ENCODE measurements at places on chromosomes 11 and 22.

GRCh38 chr22:19678949-19679521 is 35.3 kb upstream of the SEPTIN5 start:
- no peak for DNase-seq

GRCh38 chr11:73194593-73194992 is 23.5 kb upstream of the P2RY2 start:
- DNase-seq: no peak

DNA sequence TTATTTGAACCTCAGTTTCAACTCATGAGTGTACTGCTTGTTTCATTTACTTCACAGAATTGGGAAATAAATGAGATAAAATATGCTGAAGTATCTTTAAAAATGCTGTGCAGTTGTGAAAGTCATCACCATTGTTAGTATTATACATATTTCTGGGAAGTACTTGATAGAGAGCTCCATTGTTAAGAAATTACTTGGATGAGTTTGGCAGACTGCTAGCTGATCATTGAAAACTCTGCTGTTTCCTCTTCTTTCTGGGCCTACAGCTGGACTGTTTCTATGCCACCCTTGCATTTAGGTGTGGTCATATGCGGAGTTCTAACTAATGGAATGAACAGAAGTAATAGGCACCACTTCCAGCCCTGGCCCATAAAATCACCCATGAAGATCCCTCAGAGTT is 10.0 kb downstream of the SIK2 start:
- no peak for DNase-seq

DNA sequence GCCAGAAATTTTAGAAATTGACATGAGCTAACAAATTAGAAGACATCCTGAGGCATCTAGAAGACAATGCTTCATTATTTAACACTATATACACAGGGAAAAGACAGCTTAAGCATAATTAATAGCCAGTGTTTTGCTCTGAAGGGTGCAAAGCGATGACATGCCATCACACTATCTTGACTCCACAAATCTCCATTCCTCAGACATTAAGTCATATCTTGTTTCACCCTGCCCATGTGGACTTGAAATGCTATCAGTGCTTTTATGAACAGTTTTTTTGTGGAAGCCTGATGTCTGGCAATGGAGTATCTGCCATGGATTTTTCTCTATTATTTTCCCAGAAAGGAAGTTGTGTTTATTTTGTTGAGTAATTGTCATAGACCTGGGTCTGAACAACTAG is 2.3 kb downstream of the CARD18 start:
- no peak for DNase-seq

- no peak for DNase-seq
Measured at GRCh38 chr11:44652901-44653644, 73.7 kb upstream of the TSPAN18 start.

GRCh38 chr11:67606492-67607295 is at the start of gene NDUFV1:
NDUFV1 (plus strand) TSS chr11:67606936; CDS start chr11:67607005, 69 bp downstream.
- peak; percentile 82 for DNase-seq

DNA sequence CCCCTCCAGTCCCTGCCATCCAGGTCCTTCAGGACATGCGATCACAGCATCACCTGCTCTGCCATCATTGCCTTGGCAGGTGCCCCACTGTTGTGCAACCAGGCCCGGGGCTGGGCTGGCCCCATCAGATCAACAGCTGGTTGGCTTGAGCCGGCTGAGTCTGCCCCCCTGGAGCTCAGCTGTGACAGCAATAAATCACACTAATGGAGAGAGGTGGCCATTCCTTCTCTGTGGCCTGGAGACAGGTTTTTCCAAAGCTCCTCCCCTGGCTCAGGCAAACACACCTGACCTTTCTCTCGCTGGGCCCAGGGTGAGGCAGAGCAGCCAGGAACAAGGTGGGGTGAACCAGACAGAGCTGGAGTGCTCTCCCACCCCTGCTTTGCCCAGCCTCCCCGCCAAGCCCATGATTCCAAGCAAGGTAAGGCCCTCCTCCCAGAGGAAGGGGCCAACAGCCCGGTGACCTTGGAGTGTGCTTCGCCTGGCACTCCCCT is 8.9 kb upstream of the FXYD2 start:
- DNase-seq: no peak

DNA sequence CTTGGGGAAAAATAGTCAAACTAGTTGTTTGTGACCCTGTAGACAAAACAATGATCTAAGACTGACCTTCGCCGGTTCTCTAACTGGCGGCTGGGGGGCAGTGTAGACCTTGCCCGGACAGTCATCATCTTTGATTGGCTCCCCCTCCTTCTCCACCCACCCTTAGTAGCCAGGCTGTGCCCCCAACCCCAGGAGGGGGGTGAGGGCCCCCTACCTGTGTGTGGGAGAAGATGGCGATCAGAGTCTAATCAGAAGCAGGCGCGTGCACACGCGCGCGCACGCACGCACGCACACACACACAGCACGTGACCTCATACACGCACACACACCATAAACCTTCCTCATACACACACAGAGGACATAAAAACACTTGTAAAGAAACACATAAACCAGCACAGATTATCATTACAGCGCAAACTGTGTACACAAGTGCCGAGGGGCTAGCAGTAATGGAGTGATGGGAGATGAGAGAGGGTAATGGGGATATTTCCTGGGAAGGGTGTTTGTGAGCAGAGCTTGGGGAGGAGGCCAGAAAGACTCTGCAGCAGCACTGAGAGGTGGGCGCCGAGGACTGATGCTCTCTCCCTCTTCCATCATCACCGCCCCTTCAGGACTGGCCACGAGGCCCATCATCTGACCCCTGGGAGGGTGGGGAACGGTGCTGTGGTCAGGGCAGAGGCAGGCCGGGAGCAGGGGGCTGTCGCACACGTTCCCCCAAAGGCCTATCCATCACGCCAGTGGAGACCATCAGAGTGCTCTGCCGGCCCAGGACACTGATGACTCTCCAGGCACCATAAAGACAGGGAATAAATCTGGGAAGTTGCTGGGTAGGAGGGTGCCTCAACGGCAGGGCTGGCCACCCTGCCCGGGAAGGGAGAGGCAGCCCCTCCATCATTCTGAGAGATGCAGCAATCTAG is 12.2 kb downstream of the NECTIN1 start:
- no peak for DNase-seq

DNA sequence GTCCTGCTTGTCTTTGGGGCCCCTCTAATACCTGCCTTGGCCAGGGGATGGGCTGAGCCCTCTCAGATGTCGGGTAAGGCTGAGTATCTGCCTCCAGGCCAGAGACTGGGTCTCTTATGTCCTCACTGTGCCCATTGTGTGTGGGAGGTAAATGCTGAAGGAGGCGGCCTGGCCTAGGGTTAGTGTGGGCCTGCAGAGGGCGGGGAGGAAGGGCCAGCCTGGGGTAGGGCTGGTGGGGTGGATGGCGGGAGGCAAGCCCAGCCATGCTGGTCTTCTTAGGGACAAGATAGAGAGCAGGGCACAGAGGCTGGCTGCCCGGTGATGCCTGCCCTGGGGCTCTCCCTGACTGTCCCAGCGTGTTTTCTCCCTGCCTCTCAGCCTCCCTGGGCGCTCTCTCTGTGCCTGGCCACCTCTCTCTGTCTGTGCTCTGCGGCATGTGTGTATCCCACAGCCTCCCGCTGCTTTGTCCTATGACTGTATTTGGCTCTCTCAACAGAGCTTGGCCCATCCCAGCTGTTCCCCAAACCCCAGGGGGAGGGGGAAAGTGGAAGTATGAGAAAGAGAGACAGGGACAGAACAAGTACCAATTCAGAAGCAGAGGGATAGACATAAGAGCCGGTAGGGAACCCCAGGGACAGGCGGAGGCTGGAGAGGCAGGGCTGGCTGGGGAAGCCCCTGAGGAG is 57.0 kb downstream of the PDE2A start:
- peak; percentile 73 for DNase-seq

DNA sequence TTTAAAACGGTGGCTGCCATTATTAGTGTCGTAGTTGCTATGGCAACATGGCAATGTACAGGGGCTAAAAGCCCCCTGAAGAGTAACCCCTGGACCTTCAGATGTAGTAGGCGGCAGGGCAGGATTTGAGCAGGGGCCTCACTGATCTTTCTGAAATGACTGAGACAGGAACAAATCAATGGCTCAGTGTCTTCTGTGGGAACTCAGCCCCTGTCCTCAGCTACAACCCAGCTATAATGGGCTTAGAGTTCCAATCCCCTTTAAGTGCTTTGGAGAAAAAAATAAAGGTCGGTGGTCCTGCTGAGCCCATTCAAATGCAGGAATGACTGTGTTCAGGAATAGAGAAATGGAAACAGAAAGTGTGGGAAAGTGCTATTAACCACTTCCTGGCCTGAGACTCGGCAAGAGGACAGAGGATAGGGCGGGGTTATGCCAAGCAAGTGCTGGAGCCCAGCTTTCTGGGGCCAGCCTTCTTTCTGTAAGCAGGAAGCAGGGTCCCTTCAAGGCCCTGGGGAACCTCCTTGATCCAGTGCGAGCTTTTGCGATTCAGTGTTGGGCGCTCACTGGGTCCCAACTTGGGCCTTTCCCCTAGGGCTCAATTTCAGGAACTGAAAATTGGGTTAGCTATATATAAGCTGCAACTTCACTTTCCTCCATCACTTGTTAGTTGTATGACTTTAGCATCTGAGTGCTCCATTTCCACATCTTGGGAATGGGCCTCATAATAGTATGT is 6.1 kb upstream of the CD82 start:
- DNase-seq: no peak

- no peak for DNase-seq
Measured at GRCh38 chr22:30704978-30705377, 10.3 kb downstream of the OSBP2 start.

- DNase-seq: no peak
Measured at GRCh38 chr11:64265176-64266160, 14.1 kb downstream of the PLCB3 start.

GRCh38 chr11:35087648-35088047 is 51.3 kb upstream of the CD44 start:
- no peak for DNase-seq

DNA sequence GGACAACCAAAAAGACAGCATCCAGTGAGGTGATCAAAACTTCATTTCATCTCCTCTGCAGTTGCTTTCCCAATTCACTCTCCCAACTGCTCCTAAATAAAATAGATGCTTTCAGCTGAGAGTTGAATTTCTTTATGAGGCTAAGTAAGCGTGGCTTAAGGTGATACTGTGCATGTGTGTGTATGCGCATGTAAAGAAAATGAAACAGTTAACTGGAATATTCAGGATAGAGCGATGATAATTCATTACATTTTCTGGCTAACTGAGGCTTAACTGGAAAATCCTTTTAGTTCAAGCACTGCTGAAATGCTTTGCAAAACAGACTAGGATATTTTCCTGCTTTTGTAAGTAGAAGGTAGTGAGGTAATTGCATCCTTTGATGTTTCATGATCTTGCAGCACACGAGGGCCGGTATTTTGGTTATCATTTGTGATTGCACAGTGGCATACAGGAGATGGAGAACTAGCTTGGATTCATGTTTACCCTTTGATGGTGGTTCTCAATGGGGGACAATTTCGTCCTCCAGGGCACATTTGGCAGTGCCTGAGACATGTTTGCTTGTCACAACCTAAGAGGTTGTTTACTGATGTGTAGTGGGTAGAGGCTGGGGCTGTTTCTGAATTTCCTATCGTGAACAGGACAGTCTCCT is 71.2 kb downstream of the ZBTB16 start:
- DNase-seq: no peak

DNA sequence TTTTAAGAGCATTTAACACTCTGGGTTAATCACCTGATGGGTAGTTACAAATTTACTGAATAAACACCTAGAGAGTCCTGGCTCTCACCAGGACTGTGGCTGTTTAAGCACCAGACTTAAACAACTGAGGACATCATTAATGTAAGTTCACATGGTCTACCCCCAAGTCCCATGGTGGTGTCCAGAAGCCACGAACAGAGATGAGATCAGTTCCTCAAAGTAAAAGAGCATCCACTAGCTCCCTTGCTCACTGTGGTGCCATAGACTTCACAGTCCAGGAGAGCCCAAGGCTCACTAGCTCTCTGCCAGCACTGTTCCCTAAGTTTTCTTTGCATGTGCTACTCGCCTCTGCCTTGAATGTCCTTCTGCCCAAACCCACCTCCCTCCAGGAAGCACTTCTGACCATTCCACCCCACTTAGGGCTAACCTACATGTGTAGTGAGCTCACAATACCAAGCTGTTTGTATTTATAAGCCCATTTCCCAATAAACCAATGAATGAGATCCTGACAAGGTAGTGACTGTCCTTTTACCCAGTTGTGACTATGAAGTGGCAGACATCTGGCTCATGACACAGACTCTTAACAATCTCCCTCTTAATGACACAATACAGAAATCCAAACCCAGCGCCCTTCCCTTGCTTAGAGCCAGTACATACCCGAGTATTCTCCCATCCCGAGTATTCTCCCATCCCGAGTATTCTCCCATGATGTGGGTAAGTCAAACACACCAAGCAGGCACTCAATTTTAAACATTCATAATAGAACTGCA is 15.7 kb downstream of the NAP1L4 start:
- DNase-seq: no peak

GRCh38 chr11:12695873-12696272 is 21.7 kb downstream of the TEAD1 start:
- DNase-seq: no peak

DNA sequence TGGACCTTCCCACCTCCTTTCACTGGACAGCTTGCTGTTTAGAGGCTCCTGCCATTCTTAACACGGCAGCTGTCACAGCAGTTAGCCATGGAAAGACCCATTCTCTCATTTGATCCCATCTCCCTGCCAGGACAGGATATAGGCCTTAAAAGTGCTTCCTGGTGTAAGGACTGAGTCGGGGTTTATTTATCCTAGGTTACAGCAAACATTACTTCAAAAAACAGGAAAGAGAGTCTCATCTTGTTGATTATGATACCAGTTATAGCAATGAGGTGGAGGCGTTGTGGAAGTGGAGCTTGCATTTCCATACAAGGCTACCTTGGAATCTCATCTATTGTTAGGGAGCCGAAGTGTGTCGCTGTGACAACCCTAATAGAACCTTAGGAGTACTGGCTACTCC is 17.4 kb upstream of the ETS1 start:
- DNase-seq: no peak

- DNase-seq: no peak
Measured at GRCh38 chr11:123404676-123405075, 25.4 kb upstream of the GRAMD1B start.

DNA sequence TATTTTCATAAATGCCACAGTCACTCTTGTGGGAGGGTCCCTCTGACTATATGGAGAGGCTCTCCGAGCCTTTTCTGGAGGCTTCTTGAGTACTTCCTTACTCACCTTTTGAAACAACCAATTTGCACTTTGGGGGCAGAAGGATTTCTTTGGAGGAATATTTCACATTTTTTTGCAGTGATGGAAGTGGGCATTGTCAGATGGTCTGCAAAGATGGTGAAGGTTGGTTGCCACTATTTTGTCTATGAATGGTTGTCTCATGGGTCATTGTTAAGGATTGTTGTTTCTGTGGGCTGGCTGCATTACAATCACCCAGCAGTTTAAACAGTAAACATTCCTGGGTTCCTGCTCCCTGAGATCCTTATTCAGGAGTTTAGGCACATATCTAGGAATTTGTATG is 388.2 kb downstream of the TMEM135 start:
- no peak for DNase-seq

All from NCI-H1694 treated with DMSO at 0.1 percent for 48 hours (cell line).